ENCODE measurements at places on chromosomes 1 and 21.

- no peak for DNase-seq
These were observed 220.0 kb downstream of the TM2D1 start for GRCh38 chr1:61504852-61505390.

GRCh38 chr1:3111348-3112021, 42.5 kb downstream of the PRDM16 start:
- no peak for DNase-seq

DNA sequence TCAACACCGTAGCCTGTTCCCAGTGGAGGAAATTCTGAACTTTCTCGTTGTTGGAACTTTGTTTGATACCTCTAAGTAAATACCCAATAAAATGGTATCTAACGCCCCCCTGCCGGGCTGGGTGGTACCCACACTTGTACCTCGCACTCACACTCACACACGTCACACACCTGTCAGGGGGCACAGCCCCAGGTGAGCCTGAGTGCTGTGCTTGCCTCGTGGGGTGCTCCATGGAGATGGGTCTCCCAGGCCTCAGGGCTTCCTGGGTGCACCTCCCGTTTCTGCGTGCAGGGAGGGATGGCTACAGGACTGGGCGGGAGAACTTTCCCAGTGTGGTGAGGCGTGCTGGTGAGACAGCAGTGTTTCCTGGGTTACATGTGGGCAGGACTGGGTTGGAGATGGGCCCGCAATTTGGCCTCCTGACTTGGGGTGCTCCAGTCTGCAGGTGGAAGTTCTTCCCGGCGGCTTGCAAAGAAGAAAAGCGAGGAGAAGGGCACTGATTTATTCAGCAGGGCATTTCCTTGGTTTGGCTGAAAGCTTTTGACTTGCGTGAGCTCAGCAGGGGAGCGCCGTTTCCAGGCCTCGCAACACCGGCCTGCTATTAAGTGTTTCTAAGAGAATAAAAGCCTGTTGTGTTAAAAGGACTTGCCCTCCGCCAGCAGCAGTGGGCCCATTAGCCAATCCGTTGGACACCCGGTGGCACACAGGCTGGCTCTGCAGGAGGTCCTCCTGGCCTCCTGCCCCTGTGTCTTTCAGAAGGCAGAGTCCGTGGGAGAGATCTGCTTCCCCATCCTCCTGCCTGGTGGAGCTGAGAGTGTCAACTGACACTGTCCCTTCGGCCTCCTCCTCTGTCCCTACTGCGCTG, 79.7 kb downstream of the KIF26B start:
- no peak for DNase-seq

DNA sequence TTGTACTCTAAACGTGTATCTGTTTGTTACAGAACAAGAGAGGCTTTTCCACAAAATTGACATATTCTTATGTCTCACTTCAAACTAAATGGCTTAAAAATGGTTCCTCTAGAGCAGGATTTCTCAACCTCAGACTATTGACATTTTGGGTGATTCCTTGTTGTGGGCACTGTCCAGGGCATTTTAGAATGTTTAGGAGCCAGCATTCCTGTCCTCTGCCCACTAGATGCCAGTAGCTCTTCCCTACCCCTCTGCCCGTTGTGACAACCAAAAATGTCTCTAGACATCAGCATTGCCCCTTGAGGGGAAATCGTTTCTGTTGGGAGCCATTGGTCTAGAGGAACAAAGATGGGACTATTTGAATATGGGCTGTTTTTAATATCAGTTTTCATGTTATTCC, 17.3 kb downstream of the SMAP2 start:
- no peak for DNase-seq

DNA sequence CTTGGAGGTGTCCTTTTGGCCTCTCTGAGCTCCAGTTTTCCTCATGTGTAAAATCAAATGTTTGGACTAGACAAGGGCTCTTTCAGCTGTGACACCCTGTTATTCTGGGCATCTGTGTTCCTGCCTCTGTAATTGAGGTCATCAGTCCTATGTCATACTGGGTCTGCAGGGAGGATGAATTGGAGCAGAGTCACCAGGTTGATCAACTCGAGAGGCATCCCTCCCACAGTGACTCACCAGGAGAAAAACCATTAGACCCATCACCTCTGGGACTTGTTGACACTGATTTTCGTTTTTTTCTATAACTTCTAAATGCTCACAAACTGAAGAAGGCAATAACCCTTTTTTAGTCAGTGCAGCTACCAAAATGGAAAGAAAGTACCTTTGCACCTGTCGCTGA, 82.2 kb downstream of the ST6GALNAC5 start:
- no peak for DNase-seq

DNA sequence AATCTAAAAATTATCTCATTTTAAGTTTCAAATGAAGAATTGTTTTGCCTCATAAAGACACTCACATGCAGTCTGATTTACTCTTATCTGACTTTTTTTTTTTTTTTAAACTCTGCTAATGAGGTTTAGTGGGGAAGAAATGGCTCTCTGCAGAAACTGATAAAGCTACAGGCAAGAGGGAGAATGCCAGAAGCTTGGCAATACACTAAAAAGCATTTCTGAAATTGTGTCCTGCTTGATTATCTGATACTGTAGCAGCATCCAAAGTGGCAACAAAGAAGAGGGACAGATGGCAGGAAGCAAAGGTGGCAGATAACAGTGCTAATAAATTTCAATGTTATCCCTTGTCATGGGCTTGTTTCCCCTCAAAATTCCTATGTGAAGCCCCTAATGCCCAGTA, 1744.9 kb downstream of the NCAM2 start:
- no peak for DNase-seq

DNA sequence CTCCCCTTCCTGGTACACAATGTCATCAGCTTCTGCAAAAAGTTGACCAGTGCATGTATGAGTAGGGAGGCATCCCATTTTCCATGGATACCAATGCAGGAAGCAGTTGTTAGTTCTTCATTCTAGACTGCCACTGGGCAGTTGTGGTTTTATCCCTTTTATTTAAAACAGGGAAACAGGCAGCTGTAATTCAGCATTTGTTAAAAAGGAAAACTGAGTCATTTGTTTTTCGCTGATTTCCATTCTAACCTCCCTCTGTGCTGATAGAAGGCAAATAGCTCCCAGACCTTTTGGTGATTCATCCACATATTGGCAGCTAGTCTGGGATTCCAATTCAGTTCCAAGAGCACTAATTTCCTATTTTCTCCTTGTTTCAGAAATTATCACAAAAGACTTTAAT, 21.1 kb upstream of the ABCA4 start:
- DNase-seq = no peak

DNA sequence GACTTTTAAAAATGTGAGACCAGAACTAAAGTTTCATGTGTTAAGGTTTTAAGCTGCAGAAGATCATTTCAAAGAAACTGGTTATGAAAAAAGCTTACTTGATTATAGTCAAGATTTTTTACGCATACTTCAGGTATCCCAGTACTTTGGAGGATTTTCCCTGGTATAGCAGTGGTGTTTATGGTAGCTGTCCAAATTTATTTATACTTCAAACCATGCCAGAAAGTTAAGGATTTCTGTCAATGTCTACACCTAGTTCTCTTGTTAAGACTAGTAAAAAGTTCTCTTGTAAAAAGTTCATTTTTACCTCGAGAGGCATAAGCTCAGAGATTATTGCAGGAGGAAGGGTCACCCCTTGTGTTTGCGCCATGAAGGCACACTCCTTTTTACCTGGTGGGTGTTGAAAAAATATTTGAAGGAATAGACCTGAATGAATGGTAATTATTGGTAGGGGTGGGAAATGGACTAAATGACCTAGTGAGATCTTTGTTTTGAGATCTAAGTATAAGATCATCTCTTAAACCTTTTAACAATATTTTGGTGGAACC, 2.8 kb downstream of the DYRK1A start:
- DNase-seq = no peak

DNA sequence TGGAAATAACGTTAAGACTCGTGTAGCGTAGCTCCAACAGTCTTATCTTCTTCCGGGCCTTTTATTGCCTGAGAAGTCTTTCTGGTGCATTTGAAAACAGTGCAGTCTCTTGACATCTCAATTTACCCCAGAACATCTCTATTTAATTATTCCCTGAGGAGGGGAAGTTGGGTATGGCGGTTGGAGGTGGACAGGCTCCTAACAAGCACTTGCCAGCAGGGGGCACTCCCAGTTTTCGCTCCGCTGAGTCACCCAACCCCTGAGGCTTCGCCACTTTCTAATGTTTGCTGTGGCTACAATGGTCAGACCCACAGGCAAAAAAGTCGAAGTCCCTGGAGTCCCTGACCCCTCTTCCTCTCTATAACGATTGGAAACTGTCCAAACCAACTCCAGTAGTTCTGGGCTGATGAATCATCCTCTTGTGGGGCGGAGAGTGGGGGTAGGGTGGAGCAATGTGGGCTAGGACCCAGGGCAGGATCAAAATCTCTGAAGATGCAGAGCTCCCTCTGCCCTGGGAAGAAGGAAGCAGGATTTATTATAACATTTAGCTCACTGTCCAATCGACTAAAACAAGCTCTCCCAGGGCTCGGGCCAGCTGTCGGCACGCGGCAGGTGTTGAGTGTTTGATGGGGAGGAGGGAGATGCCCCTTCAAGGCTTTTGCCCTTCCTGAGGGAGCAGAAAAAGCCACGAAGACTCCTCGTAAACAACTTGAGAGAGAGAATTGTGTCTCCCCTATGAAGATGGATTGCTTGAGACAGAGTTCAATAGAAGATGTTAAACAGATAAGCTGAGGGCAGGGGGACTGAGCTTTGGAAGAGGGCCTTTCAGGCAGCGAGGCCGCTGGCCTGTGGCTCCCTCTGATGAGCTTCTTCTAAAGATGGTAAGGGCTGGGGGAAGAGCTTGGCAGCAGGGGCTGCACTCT, 85.7 kb downstream of the BRINP2 start:
- DNase-seq = no peak

DNA sequence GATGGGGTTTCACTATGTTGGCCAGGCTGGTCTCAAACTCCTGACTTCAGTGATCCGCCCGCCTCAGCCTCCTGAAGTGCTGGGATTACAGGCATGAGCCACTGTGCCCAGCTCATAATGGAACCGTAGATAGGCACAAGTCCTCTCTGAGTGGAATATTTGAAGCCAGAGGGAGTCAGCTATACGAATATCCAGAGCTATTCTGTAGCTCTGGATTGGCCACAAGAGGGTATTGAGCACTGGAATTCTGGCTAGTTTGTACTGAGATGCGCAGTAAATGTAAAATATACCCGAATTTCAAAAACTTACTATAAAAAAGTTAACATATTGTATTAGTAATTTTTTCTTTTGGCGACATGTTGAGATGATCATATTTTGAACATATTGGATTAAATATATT, 851 bp upstream of the VPS13D start:
- no peak for DNase-seq

DNA sequence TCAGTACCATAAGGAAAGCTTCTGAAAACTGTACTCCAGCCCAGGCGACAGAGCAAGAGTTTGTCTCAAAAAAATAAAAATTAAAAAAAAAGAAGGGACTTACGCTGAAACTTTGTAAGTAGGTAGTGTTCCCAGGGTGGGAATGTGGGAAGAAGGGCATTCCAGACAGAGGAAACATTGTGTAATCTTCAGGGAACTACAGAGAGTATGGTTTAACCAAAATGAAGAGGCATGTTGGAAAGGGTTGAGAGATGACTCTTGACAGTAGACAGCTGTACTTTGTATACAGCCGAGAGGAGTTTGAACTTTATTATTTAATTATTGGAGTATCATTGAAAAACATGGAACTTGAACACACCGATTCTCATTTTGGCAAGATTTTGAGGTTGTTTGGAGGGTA, 43.0 kb downstream of the PPP2R5A start:
- no peak for DNase-seq

- no peak for DNase-seq
These were observed 171.1 kb upstream of the FGGY start for GRCh38 chr1:59125676-59126320.

DNA sequence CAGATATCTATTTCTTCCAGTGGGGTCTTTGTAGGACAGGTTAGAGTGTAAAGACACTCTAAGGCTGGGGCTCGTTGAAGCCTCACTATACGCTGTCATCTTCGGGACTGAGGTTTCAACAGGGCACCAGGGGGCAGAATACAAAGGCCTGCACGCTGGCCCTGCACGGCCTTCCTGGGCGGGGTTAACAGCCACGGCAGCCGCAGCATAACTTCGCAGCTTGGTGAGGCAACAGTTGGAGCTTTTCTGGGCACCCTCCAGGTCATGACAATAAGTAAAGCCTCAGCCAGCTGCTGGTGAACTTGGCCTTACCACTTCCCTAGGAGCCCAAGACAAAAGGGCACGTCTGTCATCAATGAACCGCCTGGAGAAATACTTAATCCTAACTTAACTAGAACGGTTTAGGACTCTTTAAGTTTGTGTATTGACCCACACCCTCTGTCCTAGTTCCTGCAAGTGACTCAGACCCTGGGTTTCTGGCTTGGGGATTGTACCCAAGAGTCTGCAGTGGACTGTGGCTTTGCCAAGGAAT, 2.3 kb upstream of the RUNX1 start:
- DNase-seq = peak; percentile 89

- DNase-seq = no peak
These were observed 34.2 kb upstream of the GJA5 start for GRCh38 chr1:147794570-147794969.

DNA sequence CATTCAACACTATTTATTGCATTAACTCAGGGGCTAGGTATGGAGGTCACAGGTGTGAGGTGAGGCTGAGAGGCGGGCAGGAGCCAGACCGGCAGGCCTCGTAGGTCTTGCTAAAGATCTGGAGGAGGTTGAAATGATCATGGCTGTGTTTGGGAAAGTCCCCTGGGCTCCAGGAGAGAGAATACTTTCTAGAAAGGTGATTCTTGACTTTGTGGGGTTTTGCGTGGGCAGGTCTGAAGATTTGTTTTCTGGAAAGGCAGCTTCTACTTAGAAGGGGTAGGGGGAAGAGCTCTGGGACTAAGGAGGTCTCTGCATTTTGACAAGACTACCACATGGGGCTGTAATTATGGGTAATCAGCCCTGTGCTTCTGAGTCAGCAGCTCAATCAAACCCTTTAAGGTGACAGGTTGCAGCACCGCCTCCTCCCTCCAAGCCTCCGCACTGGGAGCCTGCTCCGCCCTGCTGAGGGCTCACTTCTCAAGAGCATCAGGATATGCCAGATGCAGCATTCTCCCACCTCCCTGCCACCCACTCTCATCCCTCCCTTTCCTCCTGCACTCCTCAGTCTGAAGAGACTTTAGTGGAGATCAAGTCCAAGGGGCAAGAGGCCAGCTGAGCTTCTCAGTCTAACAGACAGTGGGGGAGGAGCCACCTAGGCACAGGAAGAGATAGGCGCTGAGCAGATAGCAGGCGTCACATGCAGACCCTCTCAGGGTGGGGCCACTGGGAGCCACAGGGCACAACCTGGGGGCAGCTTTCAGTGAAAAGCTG, 30.5 kb downstream of the SLC30A1 start:
- no peak for DNase-seq

DNA sequence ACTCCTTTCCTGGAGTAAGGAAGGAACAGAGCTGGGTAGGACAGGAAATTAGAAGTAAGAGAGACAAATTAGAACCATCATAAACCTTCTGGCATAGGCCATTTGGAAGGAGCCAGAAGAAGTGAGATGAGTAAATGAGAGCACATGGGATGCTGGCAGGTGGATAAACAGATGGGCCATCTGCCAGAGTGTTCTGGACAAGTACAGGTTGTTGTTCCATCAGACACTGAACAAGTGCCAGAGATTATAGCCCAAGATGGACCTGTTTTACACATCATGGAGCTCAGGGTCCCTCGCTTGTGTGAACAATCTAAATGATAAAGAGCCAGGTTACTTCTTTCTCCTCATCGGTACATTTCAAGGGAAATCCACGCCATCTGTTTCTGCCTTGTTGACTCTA, 200.3 kb downstream of the HHIPL2 start:
- DNase-seq = no peak

- no peak for DNase-seq
These were observed 647.1 kb upstream of the NCAM2 start for GRCh38 chr21:20351138-20351537.

- DNase-seq = no peak
These were observed 77.3 kb downstream of the UBIAD1 start for GRCh38 chr1:11350265-11350664.
